ENCODE measurements at places on chromosomes 3 and 15.
A peak's percentile ranks its signal among the peaks of the same experiment; 100 is the strongest.

GRCh38 chr3:64509206-64509605 is 178.6 kb downstream of the ADAMTS9 start:
- H3K27me3 ChIP-seq: peaks cover 22% of the 10 kb centered on the region
- H3K4me1 ChIP-seq: peaks cover 9% of the 10 kb centered on the region
- no peak overlapping the region for H3K4me3 ChIP-seq
- no peak overlapping the region for H3K27ac ChIP-seq
- DNase-seq: no peak
- H3K36me3 ChIP-seq: no peaks in the 10 kb centered on the region

DNA sequence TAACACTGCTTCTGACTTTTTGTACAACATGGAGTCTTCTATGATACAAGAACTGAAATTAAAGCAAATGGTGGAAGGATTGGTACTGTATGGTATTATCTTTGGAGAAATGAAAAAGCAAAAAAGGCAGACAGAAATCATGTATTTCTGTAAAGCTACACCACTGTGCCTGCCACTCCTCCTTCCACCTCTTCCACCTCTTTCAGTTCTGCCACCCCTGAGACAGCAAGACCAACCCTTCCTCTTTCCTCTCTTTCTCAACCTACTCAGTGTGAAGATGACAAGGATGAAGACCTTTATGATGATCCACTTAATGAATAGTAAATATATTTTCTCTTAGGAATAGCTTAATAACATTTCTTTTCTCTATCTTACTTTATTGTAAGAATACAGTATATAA is 57.0 kb downstream of the CD200 start:
- H3K27me3 ChIP-seq: no peaks in the 10 kb centered on the region
- DNase-seq: no peak
- no peaks in the 10 kb centered on the region for H3K36me3 ChIP-seq
- H3K4me3 ChIP-seq: no peak overlapping the region
- peaks cover 27% of the 10 kb centered on the region for H3K4me1 ChIP-seq

DNA sequence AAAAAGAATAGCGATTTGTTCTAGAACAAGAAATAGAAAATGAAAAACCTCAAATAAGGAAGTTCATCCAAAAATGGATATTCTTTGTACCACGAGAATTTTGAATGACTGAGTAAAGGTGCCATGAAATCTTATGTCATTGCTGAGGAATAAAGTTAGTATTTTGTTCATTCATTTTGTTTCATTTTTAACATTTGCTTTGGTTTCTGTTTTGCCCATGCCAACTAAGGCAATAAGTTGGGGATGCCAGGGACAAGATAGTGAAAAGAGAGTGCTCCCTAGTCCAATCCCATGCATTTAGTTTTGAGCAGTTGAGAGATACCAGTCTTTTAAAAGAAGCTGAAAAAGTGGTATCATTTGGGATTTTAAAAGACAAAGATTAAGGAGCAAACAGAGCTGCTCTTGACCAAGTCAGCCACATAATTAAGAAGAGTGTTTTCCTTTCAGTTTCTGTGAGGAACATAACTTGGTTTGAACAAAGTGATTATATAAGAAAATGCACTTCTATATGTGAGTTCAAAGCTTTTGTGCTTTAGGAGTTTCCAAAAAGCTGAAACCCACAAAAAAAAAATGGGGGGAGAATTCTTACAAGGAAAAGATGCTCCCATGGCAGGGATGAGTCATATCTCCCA is 201.4 kb downstream of the PLOD2 start:
- peak overlapping the region; percentile 30 for H3K27ac ChIP-seq
- no peaks in the 10 kb centered on the region for H3K27me3 ChIP-seq
- no peak for DNase-seq
- H3K4me1 ChIP-seq: no peaks in the 10 kb centered on the region
- H3K36me3 ChIP-seq: no peaks in the 10 kb centered on the region
- H3K4me3 ChIP-seq: no peak overlapping the region

DNA sequence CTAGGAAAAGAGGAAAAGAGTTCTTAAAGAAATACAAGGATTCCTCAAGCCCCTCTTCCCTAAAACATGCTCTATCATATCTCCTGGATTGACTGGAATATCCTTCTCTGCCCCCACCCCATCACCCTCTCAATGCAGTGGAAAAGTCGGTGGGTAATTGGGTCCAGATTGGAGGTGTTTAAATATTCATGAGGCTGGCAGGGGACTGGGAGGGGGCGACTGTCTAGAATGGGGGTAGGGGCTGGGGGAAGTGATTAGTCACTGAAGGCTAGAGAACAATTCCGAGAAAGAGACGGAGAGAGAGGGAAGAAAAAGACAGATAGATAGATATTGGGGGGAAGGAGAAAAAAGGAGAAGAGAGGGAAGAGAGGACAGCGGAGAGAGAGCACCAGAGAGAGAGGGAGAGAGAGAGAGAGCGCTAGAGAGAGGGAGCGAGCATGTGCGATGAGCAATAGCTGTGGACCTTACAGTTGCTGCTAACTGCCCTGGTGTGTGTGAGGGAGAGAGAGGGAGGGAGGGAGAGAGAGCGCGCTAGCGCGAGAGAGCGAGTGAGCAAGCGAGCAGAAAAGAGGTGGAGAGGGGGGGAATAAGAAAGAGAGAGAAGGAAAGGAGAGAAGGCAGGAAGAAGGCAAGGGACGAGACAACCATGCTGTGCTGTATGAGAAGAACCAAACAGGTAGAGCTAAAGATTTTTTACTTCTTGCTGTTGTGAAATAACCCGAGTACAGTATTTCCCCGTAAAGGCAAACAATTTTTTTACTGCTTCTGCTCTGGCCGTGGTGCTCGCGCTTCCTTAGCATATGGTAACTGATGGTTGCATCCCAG is at the start of gene GAP43:
Gene GAP43 (plus strand): TSS at position 467 of the 825 bp plus-strand sequence. CDS start 180 bp downstream, at position 647.
- no peak for DNase-seq
- no peaks in the 10 kb centered on the region for H3K36me3 ChIP-seq
- peaks cover 11% of the 10 kb centered on the region for H3K27me3 ChIP-seq
- H3K27ac ChIP-seq: no peak within 1 kb of the TSS
- no peak within 1 kb of the TSS for H3K4me3 ChIP-seq

- no peak overlapping the region for H3K4me3 ChIP-seq
- H3K27ac ChIP-seq: no peak overlapping the region
- no peaks in the 10 kb centered on the region for H3K36me3 ChIP-seq
These were observed 52.9 kb downstream of the USF3 start for GRCh38 chr3:113643583-113643982.
